ENCODE measurements at places on chromosomes 5 and 9.

DNA sequence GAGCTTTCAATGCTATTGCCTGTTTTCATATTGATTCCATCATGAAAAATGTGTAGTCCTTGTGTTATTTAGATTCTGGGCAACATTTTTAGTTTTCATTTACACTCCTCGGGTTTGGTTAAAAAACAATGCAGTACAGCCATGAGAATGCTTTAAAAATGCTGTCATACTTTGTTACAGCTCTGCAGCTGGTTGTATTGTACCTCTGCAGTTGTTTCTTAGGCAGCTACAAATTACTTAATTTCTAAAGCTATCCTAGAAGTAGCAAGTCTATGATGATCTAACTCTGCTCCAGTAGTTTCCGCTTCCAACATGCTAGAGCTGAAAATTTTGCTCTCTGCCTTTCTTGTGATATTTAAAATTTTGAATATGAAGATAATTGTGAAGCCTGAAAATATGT lies 20.2 kb downstream of the SNX18 start:
- DNase-seq, result peak; percentile 45

GRCh38 chr9:72509053-72509452 lies 12.4 kb upstream of the TMC1 start:
- DNase-seq, result peak; percentile 45

DNA sequence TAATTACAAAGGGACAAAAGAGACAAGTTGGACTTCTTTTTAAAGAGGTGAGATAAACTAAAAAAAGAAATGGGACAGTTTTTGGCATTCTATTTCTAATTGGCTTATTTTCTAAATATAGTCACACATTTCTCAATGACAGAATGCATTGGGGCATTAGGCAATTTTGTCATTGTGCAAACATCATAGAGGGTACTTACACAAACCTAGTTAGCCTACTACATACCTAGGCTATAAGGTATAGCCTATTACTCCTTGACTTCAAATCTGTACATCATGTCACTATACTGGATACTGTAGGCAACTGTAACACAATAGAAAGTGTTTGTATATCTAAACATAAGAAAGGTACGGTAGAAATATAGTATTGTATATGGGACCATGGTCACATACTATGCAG lies 56.1 kb downstream of the LSM11 start:
- DNase-seq, result no peak

DNA sequence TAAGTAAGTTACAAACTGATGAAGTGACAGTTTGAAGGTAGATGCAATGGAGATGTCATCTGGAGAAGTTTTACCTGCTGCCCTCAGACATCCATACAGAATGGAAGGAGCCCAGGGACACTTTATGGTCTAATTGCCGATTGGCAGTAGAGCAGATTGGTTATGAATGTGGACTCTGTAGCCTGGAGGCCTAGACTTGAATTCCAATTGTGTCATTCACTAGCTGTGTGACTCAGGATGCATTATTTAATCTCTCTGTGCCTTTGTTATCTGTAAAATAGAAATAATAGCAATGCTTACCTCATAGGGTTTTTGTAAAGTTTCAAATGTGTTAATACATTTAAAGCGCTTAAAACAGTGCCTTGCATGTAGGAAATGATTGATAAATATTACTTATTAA lies 5.2 kb upstream of the TCERG1 start:
- DNase-seq, result no peak

DNA sequence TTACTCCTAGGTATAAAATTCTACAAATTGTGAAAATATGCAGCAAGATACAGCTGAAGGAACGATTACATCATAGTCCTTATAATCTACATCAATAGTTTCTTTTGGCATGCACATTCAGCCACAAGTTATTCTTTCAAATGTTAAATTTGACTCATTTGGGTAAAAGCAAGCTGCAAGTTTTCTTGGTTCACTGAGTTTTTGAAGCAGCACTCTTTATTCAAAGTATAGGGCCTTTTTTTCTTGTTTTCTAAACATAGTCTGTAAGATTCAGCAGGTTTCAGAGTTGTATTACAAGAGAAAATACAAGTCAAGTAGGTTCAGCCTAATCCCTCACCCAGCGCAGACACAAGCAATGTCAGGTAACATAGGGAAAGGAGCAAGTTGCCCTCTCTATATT lies 981.5 kb downstream of the PTPRD start:
- no peak for DNase-seq

- peak; percentile 48 for DNase-seq
Measured at GRCh38 chr5:73304381-73304780, 131.4 kb downstream of the TMEM174 start.

DNA sequence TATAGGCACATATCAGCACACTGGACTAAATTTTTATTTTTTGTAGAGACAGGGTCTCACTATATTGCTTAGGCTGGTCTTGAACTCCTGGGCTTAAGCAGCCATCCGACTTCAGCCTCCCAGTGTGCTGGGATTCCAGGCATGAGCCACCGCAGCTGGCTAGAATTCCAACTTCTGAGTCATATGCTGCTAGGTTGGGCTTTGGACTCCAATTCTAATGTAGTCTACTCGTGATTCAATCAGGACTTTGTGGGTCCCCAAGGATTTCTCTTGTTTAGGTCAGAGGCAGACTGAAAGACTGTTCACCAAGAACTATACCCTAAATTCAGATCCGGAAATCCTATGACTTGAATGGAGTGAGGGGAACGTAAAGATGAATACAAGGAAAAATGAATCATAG lies 68.2 kb upstream of the CHD1 start:
- DNase-seq, result peak; percentile 25

- no peak for DNase-seq
Measured at GRCh38 chr9:95719354-95719753, 156.1 kb upstream of the ERCC6L2 start.

DNA sequence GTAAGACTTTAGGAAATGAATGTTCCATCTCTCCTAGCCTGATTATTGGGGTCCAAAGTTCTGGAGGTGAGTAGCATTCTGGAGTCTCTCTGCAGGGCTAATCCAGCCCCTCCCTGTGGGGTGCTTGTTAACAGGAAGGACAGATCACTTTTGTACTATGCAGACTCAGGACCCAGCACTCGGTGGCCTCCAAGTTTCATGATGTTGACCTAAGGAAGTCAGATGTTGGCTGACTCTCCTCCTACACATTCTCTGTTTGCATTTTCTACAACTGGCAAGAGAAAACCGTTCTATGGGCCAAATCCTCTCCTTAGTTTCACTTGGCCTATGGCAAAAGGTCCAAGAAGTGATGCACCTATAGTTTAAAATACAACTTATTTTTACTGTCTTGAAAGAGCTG lies 5.5 kb upstream of the PDE8B start:
- DNase-seq, result no peak

GRCh38 chr5:43592363-43592762 lies 10.6 kb upstream of the NNT start:
- DNase-seq, result no peak

GRCh38 chr5:40268088-40268487 lies 411.6 kb upstream of the PTGER4 start:
- no peak for DNase-seq

- DNase-seq, result no peak
Measured at GRCh38 chr5:6201631-6202030, 176.7 kb downstream of the MED10 start.

DNA sequence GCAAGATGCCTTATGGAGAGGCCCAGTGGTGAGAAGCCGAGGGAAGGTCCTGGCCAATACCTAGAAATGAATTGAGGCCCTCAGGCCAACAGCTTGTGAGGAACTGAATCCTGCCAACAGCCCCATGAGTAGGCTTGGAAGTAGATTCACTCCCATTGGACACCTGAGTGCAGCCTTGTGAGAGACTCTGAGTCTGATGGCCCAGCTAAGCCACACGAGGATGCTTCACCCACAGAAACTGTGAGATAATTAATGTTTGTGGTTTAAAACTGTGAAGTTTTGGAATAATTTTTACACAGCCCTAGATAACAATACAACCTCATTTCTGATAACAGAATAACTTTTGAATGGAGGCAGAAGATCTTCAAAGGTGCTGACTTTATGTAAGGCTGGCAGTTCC lies 65.9 kb upstream of the DAP start:
- DNase-seq, result no peak

- no peak for DNase-seq
Measured at GRCh38 chr9:99184110-99184474, 37.6 kb downstream of the ALG2 start.

GRCh38 chr9:105046907-105047741 lies 119.2 kb upstream of the ABCA1 start:
- DNase-seq, result no peak

- peak; percentile 65 for DNase-seq
Measured at GRCh38 chr9:14198841-14199455, 115.0 kb downstream of the NFIB start.

DNA sequence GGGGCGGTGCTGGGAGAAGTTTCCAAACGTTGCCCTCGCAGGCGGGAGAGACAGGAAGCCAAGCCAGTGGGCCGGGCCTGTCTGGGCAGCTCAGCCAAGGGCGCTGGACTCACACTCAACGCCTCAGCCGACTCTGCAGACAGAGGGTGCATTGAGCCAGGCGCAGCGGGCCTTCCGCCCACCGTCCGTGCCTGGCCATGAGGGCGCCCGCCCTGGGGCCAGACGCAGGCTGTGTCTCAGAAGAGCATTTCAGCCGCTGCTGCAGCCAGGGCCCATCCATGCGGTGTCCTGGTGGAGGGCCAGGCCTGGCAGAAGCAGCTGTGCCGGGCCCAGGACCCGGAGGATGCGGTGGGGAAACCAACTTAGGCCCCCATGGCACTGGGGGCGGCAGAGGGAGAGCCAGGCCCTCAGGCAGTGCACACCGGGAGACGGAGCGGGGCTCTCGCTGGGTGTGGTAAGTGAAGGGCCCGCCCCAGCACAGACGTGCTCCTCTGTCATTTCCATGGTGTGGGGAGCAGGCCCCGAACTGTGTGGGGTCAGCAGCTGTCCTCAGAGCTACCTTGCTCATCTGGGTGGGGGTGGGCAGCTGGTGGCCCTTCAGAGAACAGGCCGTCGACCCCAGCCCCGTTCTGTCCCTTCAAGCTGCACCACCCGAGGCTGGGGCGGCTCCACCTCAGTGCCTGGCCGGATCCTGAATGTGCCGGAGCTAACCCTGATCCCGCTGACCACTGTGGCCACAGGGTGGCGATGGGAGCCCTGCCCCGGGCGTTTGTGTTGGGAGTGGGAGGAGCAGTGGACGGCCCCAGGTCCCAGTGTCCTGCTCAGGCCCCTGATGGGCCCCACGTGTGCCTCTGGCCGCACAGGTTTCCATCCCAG lies 18.0 kb downstream of the DNLZ start:
- peak; percentile 68 for DNase-seq

GRCh38 chr9:136853596-136854112 lies 1.5 kb downstream of the MAMDC4 start:
- DNase-seq, result no peak

DNA sequence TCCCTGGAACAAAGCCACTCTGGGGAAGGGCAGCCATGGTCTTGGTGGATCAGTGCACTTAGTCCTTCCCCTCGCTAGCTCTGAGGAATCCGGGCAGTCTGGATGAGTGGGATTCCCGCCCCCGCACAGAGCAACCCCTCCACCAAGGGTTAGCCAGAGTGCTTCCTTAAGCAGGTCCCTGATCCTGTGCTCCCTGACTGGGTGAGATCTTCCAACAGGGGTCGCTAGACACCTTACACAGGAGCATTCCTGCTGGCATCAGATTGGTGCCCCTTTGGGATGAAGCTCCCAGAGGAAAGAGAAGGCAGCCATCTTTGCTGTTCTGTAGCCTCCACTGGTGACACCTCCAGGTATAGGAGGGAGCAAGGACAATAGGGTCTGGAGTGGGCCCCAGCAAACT lies 228.8 kb downstream of the AP3B1 start:
- no peak for DNase-seq

DNA sequence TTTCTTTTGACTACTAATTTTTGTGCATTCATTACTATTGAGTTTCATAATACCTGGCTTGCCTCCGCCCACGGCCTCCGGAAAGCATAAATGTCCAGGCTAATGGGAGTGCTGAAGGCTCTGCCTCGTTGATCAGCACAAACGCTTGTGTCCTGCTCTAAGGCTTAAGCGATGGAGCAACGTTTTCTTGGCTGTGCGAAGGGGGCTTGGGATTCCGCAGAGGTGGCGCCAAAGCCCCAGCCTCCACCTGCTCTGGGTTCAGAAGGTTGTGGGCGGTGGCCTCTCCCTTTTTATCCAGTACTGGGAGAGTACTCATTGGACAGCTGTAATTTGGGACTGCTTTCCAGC lies 19.7 kb downstream of the ANXA2R start:
- DNase-seq, result no peak

GRCh38 chr5:88049156-88049555 lies 219.5 kb downstream of the TMEM161B start:
- no peak for DNase-seq

GRCh38 chr5:17150531-17150930 lies 66.9 kb upstream of the BASP1 start:
- no peak for DNase-seq

GRCh38 chr9:22650145-22650544 lies 203.5 kb downstream of the DMRTA1 start:
- DNase-seq, result no peak

DNA sequence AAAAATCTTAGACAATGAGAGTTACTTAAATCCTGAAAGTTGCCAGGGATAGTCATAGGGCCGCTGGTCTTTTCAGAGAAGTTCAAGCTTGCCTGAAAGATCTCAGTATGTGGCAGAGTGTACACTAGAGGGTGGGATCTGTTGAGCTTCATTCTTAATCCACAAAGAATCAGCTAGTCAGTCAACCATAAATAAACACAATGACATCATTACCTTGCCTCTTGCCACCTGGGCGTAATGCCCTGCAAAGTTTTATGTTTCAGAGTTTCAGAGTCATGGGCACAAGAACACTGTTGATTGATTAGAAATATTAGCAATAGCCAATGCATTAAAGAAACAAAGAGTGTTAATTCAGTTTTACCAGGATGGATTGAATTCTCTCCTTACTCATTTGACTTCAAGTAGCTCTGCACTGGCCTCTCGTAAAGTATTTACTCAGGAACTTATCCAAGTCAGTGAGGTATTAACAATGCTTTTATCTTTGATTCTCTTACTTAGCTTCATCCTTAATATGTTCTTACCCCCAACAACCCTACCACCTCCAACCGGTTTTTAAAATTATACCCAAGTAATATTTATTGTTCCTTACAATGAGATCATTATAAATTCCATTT lies 14.3 kb upstream of the ANXA1 start:
- DNase-seq, result no peak

- DNase-seq, result no peak
Measured at GRCh38 chr9:18350036-18350435, 123.9 kb upstream of the ADAMTSL1 start.

Measured in GM03348 (cell line).